Activated naive CD4-positive, alpha-beta T cell treated with anti-CD3 and anti-CD28 coated beads, Interleukin-2, amount 50 U/mL, for 16 hours (primary cell): ENCODE measurements at places on chromosomes 16 and 17.
A peak's percentile ranks its signal among the peaks of the same experiment; 100 is the strongest.

GRCh38 chr16:17302214-17302613, 168.5 kb downstream of the XYLT1 start:
- no peak for DNase-seq

DNA sequence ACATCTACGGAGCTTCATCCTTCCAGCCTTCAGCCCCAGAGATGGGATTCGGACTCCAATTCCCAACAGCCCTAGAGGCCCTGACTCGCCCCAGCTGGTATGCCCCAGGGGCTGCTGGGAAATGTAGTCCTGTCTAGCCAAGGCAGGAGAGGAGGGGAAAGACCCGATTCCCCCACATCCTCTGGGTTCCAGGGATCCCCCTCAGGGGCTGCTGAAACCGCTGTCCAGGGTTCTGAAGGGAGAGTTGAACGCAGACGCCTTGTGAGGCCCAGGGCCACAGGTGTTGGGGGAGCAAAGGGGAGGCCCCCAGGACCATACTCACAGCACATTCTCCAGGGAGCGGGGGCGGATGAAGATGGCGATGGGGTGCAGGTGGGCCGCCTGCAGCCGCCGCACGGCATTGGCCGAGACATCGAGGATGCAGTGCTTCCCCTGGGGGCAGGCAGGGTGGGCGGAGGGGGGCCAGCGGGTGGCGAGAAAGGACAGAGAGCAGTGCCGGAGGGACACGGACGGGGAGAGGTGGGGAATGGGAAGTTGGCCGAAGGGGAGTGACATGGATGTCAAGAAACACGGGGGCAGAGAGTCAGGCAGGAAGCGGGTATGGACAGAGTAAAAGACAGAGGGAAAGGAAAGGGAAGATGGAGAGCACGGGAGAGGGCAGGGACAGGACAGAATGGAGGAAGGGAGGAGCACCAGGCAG, 12.6 kb upstream of the ASGR1 start:
- peak; percentile 25 for DNase-seq

DNA sequence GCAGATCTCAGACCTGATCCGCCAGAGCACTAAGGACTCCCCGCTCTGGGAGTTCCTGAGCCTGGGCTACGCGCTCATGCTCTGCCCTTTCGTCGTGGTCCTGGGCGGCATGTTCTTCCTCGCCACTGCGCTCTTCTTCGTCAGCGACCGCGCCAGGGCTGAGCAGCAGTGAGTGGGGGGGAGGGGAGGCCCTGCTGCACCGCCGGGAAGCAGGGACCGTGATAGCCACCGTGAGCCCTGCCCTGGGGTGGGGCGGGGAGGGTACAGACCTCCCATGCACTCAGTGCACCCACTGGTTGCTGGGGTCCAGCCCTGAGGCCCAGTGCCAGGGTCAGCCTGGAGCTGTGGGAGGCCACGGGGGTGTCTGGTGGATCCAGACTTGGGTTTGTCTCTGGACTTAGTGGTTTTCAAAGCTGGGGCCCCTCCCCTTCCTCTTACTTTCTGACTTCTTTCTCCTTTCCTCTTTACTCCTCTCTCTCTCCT, 18.9 kb downstream of the MYBBP1A start:
- DNase-seq, result no peak

DNA sequence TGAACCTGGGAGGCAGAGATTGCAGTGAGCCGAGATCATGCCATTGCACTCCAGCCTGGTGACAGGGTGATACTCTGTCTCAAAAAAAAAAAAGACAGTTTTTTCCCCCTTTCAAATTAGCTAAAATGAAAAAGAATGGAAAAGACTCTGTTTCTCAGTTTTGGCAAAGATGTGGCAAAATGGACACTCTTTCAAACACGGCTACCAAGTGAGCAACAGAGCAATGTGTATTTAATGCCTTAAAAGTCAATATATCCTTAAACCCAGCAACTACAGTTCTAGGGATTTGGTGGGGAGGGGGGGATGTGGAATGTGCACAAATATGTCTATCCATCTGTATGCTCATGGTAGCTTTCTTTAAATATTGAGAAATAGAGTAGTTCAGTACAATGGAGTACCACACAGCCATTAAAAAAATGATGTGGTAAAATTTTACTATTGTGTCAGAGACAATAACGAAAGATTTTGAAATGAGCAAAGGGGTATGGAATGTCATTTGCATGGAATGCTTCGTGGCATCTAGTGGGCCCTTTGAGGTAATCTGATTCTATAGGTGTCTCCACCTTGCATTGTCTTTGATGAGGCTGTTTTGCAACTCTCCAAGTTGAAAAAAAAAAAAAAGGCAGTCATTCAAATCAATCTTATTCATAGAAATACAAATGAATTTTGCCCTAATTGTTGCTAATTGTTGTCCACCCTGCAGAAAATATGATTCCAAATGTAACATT, 108.1 kb downstream of the AXIN2 start:
- no peak for DNase-seq

DNA sequence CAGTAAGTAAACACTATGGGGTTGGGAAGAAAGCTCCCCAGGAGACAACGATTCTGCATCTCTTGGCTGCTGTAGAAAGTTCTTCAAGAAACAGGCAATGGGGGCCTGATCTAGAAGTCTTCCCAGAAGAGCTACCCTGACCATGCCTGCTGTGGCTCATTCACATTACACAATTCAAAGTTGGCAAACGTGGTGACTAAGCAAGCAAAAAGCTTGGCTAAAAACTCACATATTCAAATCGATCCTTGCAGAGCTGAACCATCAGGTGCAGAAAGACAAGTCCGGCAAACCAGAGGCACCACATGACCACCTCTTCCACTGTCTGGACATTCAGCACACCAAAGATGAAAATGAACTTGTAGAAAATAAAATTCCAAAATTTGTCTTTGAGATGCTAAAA, 16.1 kb downstream of the AMFR start:
- no peak for DNase-seq

DNA sequence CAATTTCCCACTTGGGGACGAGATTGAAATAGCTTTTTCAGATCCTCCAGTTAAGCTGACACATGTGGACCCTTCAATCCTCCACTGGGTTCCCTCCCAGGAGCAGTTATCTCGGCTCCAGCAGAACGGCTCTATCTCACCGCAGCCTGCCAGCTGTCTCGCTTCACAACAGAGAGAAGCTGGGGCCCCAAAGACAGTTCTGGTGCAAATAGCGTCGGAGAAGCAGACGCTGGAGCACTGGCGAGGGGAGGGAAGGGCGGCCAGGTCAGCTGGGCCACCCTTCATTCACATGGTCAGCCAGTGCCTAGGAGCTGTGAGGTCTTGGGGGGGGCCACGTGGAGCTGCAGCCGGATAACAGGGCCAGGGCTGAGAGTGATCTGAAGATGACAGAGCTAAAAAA, 141.3 kb upstream of the SDK2 start:
- DNase-seq, result no peak

GRCh38 chr17:68334393-68334792, 43.1 kb downstream of the ARSG start:
- DNase-seq, result no peak

- no peak for DNase-seq
Observed at GRCh38 chr17:21374441-21375161, 1.6 kb upstream of the KCNJ12 start.

DNA sequence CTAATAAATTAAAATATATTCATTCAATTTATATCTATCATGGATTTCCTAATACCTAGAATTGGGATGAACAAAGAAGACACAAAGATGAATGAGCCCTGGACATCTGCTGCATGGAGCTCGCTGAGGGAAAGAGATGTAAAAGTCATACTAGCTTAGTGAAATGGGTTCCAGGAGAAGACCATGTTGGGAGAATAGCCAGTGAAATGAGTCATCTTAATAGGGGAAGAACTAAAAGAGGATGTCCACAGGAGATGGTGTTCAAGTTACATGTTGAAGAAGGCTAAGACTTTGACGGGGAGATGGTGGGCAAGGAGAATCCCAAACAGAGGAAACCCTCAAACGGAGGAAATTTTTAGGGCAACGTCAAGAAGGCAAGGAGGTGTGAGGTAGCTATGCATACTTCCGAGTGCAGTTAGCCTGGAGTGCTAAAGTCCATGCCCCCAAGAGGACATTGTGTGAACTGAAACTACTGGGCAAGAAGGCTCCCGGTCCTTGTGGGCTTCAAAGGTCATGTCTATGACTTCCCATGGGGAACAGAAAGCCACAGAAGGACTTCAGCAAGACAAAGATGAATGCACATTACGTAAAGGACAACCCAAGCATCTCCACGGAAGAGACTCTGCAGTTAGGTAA, 220.5 kb upstream of the CDH11 start:
- DNase-seq, result no peak

DNA sequence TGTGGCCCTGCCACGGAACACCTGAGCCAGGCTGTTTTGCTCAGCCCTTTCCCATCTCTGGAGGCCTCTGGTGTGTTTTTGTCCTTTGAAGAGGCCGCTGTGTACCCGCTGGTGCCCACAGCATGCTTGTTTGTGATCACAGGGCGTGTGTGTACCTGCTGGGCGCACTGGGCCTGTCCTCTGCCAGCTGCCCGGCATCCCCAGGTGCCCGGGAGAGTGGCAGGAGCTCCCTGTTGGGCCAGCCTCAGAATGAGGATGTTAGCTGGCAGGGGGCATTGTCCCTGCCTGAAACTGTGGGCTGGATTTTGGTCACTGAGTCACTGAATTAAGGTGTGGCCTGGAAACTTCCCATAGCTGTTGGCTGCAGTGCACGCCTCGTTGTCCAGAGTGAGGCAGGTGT, 31.1 kb downstream of the BAIAP2 start:
- no peak for DNase-seq

GRCh38 chr17:29847527-29848400, 82.3 kb downstream of the SSH2 start:
- DNase-seq, result no peak

- DNase-seq, result no peak
Observed at GRCh38 chr17:78798695-78799559, 16.9 kb upstream of the CYTH1 start.
